Activated CD8-positive, alpha-beta memory T cell treated with anti-CD3 and anti-CD28 coated beads, Interleukin-2, amount 10 ng/mL, durations not matched to agents 7 days and 5 days (primary cell): ENCODE measurements at places on chromosomes 5 and 9. TPM values are rescaled to one million over a fixed set of nuclear protein-coding genes. Genes with fewer than 3 reads are reported as not detected.

DNA sequence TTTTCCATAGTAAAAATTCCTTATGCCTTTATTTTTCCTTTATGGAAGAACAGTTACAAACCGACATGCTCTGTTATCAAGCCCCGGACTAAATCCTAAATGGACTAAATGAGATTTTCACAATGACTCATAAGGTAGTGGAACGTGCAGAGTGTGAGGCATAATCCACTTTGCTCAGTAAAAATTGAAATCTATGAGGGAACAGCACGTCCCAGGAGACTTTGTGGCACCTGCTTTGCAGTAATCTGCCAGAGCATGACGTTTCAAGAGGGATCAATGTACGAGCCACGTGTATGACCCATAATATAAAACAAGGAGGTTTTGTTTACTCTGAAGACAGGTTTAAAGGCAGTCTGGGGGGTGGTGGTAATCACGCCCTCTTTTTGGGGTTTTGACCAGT lies 83.8 kb upstream of the GNA14 start:
- no peak for DNase-seq

- no peak for DNase-seq
These were observed 18.7 kb downstream of the PCDHGC5 start for GRCh38 chr5:141507387-141508091.

DNA sequence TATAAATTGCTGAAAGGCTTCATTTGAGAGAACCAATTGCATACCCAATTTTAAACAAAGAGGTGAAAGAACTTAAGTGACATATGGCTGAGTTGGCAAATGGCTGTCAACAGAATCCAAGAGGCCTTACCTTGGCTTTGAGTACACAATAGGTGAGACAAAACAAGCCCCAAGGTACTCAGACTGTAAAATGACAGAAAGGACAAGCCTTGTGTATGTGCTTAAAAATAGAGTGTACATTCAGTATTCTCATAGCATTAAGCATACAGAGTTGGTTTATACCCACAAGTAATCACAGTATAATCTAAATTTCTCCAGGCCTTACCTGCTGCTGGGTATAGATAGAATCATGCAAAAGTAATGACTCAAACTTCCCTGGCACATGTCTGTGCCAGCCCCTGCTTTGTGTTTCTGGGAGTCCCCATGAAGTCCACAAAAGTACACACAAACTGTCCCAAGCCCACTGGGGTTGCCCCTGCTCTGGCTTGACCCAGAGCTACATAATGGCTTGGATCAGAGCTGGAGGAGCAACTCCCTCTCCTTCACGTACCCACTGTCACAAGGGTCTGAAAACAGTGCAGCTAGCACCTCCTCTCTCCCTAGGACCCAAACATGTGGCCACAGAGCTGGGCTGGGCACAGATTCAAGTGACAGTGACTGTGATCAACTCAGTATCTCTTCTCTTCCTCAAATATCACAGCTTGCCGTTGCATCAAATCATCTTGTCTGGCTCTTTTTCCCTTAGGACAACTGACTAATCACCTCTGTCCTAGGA lies 250.8 kb downstream of the ENC1 start:
- no peak for DNase-seq

Gene IL33
- not detected for total RNA-seq

Gene SV2C
- 0.26 TPM for total RNA-seq

DNA sequence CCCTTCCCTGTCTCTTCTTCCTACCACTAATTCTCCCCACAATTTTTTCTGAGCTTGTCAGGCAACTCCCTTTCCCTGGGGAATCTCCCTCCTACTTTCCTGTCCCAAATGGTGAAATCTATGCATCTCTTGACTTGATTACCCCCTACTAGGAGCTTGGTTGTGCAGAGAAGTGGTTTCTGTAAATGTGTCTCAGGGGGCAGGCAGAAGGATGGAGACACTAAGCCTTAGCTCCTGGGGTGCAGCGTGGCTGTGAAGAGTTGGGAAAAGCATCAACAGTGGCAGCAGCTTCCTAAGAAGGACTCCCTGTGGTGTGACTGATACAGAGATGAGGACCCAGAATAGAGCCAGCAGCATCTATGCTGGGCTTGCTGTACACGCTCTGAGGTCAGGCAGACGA lies 62.3 kb downstream of the NRG2 start:
- DNase-seq, result no peak

Gene NMUR2
- total RNA-seq, result not detected

DNA sequence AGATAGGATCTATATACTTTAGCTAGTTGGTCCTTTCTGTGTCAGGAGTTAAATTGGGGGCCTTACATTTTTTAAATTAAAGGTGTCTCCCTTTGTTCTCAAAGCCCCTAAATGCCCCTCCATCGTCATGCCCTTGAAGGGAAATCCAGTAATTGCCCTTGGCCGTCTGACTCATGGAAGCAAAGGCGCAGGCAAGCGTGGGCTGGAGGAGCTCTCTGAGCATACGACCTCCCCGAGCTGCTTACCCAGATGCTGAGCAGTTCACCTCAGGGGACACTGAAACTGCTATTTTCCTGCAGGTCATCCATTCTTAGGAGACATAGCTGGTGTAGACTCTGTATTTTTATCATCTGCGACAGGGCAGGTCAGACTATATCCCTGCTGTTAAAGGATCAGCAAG lies 23.0 kb downstream of the PCSK1 start:
- no peak for DNase-seq
